ENCODE measurements at places on chromosomes 11 and 22.

- no peak for DNase-seq
Measured at GRCh38 chr11:70063121-70063520, 15.0 kb upstream of the ANO1 start.

GRCh38 chr11:117605331-117605730 lies 191.7 kb downstream of the DSCAML1 start:
- no peak for DNase-seq

GRCh38 chr11:110801328-110801727 lies 89.1 kb upstream of the ARHGAP20 start:
- no peak for DNase-seq

DNA sequence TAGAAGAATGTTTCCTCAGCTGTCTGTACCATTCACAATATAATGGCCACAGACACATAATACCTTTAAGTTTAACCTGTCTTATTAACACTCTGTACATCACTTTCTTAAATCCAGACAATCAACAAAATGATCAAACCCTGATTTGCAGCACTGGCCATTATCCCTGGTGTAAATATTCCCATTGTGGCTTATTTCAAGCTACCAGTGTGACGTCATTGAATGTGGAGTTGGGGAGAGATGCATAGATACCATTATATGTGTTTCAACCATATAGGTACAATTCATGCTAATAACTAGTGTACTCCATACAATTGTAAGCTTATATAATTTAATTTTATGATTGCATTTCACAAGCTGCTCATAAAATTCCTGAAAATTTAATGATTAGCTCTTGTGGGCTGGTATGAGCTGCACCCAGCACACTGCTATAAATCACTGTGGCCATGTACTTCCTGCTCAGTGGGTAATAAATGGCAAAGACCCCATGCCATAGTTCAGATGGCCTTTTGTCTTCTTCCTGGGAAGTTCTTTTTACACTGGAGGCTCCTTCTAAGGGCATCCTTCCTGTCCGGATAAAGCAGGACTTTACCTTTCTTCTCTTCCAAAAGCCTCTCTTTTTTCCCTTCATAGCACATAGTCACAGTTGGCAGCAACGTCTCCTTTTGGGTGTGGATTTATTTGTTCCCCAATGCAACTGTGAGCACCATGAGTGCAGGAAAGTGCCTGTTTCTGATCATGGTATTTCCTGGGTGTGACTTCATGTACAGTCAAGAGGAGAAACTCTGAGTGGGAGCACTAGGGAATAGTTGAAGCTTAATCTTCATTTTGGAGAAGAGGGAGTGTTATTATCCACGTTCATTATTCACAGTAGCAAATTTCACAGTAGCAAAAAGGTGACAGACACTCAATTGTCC lies 87.8 kb downstream of the MIAT start:
- no peak for DNase-seq

GRCh38 chr11:130549393-130549999 lies 101.1 kb downstream of the ADAMTS15 start:
- DNase-seq: no peak

DNA sequence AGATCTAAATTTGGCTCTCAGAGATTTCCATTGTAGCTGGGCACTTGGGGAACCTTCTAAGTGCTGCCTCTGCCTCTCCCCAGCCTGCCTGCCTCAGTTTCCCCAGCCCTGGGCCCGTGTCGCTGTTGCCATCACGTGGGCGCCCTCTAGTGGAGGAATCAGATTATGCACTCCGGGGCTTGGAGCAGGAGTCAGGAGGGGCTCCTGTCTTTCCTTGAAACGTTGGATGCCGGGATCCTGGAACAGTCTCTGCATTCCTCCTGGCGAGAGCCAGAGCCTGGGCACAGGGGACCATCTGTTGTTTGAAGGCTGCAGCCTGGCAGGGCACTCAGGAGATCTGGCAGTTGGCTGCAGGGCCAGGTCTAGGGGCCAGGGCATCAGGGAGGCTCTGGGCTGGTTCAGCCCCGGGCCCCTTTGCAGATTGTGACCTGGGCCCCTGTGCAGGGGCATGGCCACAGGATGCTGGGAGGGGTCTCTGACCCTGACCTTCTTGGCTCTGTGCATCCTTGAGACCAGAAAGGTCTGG lies 71.6 kb downstream of the LRP5 start:
- DNase-seq: no peak

Data from epithelial cell of proximal tubule (primary cell).